ENCODE measurements at places on chromosomes 1 and 21. TPM values are rescaled to one million over a fixed set of nuclear protein-coding genes. Genes with fewer than 3 reads are reported as not detected.

Gene PRR9
- total RNA-seq: not detected

Gene SFT2D2
- 94.6 TPM for total RNA-seq

GRCh38 chr21:45836694-45837670 lies 144.6 kb upstream of the COL6A1 start:
- H3K36me3 ChIP-seq: no peaks in the 10 kb centered on the region
- H3K4me3 ChIP-seq: no peak overlapping the region
- H3K27me3 ChIP-seq: no peaks in the 10 kb centered on the region
- DNase-seq: no peak
- H3K4me1 ChIP-seq: no peaks in the 10 kb centered on the region
- no peak overlapping the region for H3K27ac ChIP-seq

- no peaks in the 10 kb centered on the region for H3K36me3 ChIP-seq
- no peak overlapping the region for H3K27ac ChIP-seq
- DNase-seq: peak; percentile 32
- H3K4me1 ChIP-seq: no peaks in the 10 kb centered on the region
- H3K4me3 ChIP-seq: no peak overlapping the region
- no peaks in the 10 kb centered on the region for H3K27me3 ChIP-seq
Measured at GRCh38 chr1:150555198-150555970, 6.2 kb downstream of the ADAMTSL4 start.

- peaks cover 12% of the 10 kb centered on the region for H3K36me3 ChIP-seq
- H3K27ac ChIP-seq: no peak overlapping the region
- no peaks in the 10 kb centered on the region for H3K27me3 ChIP-seq
- no peak overlapping the region for H3K4me3 ChIP-seq
- no peaks in the 10 kb centered on the region for H3K4me1 ChIP-seq
- DNase-seq: no peak
Measured at GRCh38 chr1:44316231-44316759, 38.8 kb downstream of the ERI3 start.

Gene FCRL2
- 0.29 TPM for total RNA-seq

DNA sequence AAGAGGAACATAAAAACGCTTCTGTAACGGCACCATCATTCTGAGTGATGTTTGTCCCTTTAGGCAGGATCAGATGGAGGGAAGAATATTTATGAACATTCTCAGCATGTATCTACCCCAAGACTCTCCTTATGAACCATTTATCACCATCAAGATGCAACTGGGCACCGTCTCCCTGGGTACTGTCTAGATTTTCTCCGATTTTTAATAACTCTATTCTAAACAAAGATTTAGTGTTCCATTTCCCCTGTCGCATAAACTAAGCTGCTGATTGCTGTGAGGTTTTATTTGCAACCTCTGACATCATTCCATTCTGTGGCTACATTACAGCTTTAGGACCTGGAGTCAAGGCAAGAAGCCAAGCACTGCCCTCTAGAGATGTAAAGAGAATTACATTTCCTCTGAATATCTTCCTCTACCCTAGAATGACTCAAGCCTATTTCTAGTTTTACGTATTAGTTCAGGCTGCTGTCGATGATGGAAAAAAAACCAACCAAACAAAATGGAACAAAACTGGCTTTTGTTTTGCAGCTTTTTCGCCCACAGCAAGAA lies 130.1 kb upstream of the MAP1LC3C start:
- H3K4me3 ChIP-seq: no peak overlapping the region
- no peaks in the 10 kb centered on the region for H3K27me3 ChIP-seq
- H3K27ac ChIP-seq: no peak overlapping the region

GRCh38 chr1:197948926-197949899 lies 32.0 kb downstream of the LHX9 start:
- H3K4me3 ChIP-seq: no peak overlapping the region
- no peak for DNase-seq
- no peaks in the 10 kb centered on the region for H3K36me3 ChIP-seq
- H3K4me1 ChIP-seq: no peaks in the 10 kb centered on the region
- no peaks in the 10 kb centered on the region for H3K27me3 ChIP-seq

Gene HAO2
- total RNA-seq: not detected

Measured in aorta (tissue), 5 donors.